ENCODE measurements at places on chromosomes 2 and 18.

GRCh38 chr18:73462092-73462491 lies 594.3 kb upstream of the NETO1 start:
- no peak for DNase-seq

DNA sequence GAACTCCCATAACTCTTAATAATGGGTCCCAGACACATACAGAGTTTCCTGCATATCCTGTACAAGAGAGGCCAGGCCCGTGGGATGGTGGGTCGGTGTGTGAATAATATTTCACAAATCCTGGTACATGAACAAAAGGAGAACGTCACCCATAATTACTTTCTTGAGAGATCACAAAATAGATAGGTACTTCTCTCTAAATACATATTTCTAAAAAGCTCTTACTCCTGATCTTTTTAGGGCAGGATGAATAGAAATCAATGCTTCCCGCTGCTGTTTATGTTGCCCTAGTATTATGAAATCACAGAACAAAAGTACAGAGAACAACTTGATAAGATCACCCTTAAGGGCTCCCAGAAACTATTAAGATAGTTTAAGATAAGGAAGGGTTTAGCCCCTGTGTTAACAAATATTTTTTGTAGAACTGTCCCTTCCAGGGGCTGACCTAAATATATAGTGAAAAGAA lies 5.4 kb downstream of the IRS1 start:
- no peak for DNase-seq

GRCh38 chr18:48777744-48778116 lies 173.0 kb downstream of the SMAD7 start:
- no peak for DNase-seq

DNA sequence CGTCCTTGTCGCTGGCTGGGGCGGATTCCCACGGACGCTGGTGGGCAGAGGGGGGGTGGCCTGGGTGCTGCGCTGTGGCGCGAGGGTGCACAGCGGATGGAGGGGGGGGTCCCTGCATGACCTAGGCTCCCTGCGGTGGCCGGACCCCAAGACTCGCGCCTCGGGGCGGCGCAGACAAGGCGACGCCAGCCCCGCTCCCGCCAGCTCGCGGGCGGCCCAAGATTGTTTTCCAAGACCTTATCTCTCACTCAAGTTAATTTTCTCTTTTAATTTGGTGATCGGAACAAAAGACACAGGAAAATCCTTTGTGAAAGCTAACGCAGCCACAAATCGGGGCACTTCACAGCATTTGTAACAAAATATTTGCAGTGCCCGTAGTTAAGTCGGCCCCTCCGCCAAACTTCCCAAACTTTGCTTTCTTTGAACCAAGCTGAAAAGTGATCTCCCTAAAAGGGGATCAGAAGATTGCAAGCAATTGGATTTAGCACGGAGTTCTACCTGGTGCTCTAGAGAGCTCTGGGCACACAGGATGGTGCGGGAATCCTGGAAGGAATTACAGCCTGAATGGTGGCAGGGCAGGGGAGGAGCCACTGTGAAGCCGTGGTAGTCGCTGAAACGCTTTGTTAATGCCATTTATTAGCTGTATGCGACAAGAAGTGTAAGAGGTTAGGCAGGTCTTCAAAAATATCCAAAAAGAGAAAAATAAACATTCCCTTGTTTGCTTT lies 4.8 kb upstream of the ID2 start:
- no peak for DNase-seq

DNA sequence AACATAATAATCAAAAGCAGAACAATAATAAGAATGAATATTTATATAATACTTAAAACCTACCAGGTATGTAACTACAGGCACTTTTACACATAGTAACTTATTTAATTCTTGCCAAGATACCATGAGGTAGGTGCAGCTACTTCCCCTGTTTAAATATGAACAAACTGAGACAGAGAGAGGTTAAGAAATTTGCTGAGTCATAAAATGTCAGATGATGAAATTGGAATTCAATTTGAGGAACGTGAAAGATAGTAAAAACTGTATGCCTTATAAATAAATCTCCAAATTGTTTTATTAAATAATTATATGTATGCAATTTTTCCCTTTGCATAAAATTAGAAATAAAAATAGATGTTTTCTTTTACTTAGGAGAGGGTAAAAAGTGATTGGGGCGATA lies 1103.3 kb upstream of the NRXN1 start:
- DNase-seq = no peak
